ENCODE measurements at places on chromosomes 12 and 14.

- DNase-seq = no peak
Observed at GRCh38 chr14:66043921-66044320, 442.2 kb upstream of the CCDC196 start.

GRCh38 chr12:106304797-106305196 is 2.3 kb downstream of the TCP11L2 start:
- no peak for DNase-seq

GRCh38 chr12:31478898-31479297 is 112.0 kb downstream of the DENND5B start:
- no peak for DNase-seq

DNA sequence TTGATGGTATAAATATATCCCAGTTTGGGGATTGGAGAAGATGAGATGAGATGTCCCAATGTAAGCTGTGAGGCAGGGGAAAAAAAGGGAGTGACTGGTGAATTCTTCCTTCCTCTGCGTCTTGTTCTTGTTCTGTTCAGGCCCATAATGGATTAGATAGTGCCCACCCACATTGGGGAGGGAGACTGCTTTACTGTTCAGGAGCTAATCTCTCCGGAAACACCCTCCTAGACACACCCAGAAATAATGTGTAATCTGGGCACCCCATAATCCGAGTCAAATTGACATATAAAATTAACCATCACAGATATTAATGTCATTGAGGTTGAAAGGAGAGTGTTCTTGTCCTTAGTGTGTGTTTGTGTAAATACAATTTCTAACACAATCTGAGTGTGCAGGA is 29.3 kb downstream of the ETV6 start:
- no peak for DNase-seq

DNA sequence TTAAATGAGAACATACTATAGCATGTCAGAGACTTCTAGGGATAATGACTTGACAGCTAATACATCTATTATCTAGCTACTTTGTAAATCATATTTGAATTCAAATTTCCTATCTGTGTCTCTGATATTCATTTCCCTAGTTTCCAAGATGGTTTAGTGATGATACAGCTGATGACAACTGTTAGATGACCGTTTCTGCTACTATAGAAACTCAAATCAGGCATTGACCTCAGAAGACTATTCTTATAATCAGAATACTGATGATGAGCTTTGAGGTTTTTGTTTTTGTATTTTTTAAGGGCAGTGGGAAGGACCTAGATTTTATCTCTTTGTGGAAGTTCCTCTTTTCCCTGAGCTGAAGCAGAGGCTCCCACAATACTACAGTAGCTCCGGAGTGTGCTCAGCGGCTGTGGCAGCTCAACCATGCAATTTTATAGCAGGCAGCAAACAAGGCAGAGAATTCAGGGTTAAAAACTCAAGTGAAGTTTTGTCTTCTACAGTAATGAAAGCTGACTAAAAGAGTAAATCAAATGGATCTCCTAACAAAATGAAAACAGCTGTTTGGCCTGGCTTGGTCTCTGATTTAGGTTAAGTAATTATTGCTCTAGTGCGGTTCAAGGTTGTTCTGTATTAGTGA is 145.1 kb downstream of the SLC25A21 start:
- DNase-seq = no peak

DNA sequence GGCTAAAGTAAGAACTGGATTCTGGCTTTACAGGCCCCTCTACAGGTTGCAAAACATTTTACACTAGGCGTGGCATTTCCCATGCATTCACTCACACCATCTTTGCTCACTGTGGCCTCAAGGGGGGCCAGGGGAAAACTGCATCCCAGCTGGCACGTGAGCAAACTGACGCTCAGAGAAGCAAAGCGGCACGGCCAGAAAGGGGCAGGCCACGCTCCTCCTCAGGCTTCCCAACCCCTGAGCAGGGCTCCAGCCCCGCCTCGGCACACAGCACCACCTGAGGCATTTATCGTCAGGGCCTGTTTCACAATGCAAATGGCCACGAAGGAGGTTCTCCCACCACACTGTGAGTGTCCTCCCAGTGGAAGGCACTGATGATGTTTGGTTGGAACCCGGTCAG is 90.8 kb downstream of the BCL11B start:
- no peak for DNase-seq

DNA sequence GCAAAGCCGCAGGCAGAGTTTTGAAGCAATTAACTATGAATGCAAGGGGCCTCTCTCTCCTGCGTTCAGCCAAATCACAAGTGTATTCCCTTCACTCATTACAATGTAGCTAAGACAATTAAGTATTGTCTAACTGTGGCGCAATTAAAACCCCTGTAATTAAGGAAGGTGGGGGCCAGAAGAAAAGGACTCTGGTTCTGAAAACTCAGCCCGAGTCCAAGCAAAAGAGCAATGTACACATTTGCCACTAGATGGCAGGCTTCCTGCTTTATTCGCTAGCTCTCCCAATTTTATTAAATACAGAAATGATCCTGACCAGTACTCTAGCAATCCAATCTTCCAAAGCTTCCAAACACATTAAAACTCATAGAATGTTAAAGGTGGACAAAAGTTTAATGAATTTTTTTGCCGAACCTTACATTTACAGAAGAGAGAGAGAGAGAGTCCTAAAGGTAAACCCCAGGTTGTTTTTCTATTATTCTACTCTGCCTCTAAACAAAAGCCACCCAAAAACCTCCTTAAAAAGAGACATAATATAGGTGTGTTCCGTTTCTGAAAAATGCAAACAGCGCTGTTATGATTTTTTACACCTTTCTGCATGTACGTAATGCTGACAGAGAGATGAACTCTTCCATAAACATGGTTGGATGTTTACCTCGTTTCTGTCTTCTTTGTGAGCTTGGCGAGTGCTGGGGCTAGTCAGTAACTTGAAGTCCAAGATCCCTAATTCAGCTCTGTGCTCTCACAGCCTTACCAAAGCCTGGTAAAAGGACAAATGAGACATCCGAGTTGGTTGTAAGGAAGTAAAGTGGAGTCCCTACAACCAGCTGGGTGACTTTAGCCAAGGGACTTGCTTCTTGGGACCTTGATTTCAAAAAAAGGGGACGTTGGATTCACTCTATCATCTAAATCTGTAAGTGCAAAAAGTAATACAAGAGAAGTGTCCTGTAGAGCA is 50.9 kb upstream of the VASH1 start:
- DNase-seq = peak; percentile 23

GRCh38 chr12:87939182-87939581 is 90.0 kb downstream of the C12orf50 start:
- DNase-seq = no peak

GRCh38 chr12:112751844-112752243 is 39.7 kb upstream of the RPH3A start:
- DNase-seq = no peak

- no peak for DNase-seq
Observed at GRCh38 chr12:90943255-90943654, 11.7 kb downstream of the CCER1 start.

- DNase-seq = no peak
Observed at GRCh38 chr14:62665286-62665685, 380.0 kb downstream of the KCNH5 start.

DNA sequence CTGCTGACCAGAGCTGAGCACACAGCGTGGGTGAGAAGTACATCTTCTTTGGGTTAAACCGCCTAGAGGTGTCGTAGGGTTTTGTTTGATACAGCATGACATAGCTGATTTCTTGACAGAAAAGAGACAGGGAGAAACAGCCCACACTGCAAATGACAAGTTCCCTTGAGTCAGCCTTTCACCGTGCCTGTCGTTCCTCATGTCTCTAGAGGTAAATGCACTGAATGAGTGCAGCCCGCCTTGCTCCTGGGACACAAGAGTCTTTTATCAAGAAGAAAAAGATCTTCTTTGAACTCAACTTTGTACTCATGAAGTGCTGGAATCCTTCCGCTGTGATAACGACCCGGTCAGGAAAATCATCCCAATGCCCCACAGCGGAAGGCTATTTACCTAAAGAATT is 77.6 kb downstream of the TMEM132D start:
- no peak for DNase-seq

DNA sequence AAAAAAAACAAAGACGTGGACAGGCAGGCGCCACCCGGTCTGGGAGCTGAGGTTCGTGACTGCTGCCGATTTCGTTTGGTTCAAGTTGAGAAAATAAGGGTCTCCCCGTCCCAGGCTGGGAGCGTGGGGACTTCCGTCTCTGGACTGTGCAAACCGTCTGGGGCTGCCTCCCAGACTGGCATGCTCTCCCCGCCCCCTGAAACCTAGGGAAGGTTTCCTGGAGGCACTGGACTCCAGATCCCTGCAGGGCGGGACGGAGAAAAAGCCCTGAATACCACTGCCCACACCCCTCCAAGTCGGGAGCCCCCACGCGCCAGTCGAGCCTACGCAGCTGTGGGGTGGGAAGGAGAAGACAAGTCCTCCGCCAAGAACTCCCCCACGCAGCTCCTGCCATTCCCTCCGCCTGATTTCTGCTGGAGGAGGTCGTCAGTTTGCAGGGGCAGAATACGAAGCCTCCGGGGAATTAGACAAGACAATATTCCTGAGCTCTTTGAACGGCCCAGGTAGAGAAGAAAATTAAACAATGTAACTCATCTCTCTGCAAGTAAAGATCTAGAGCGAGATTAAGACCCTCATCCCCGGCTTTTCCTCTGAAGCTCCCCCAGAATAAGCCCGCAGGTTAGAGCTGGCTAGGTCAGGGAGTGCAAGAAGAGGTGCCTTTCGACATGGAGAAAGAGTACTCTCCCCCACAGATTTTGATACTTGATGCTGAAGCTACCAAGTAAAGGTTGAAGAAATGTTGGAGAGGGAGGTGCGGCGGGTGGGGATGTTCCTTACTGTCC is 10.4 kb upstream of the HOXC13 start:
- DNase-seq = no peak

Measured in right renal cortex interstitium (tissue), 3 donors.